ENCODE measurements at places on chromosomes 4 and X. TPM values are rescaled to one million over a fixed set of nuclear protein-coding genes. Genes with fewer than 3 reads are reported as not detected.
A peak's percentile ranks its signal among the peaks of the same experiment; 100 is the strongest.

GRCh38 chrX:57952320-57952678 lies 42.0 kb upstream of the ZXDA start:
- H3K27ac ChIP-seq = no peak overlapping the region
- no peak overlapping the region for H3K4me3 ChIP-seq
- H3K4me1 ChIP-seq = no peaks in the 10 kb centered on the region
- no peaks in the 10 kb centered on the region for H3K36me3 ChIP-seq
- no peaks in the 10 kb centered on the region for H3K27me3 ChIP-seq
- DNase-seq = no peak

GRCh38 chr4:15400981-15401671 lies 26.7 kb upstream of the C1QTNF7 start:
- H3K27ac ChIP-seq = no peak overlapping the region
- H3K4me1 ChIP-seq = peaks cover 14% of the 10 kb centered on the region
- DNase-seq = peak; percentile 57
- no peaks in the 10 kb centered on the region for H3K36me3 ChIP-seq
- no peaks in the 10 kb centered on the region for H3K27me3 ChIP-seq

DNA sequence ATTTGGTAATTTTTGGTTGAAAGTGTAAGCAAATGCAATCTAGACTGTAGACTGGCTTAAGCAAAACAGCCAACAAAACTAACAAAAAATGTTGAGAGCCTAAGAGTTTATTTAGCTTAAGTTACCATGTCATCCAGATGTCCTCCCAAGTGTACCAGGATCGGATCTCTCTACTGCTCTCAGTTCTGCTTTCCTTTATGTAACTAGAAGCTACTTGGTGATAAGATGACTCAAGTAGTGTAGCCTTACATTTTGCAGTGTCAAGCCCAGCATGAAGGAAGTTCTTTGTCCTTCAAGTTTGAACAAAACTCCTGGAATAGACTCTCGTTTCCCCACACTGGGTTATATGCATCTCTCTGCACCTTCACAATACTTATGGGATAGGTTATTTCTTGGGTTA lies 1500.0 kb downstream of the STIM2 start:
- no peak overlapping the region for H3K4me3 ChIP-seq
- no peaks in the 10 kb centered on the region for H3K36me3 ChIP-seq
- no peak for DNase-seq
- no peaks in the 10 kb centered on the region for H3K4me1 ChIP-seq

The CCDC160 gene
- 1.2 TPM for total RNA-seq

The AFM gene
- not detected for total RNA-seq

DNA sequence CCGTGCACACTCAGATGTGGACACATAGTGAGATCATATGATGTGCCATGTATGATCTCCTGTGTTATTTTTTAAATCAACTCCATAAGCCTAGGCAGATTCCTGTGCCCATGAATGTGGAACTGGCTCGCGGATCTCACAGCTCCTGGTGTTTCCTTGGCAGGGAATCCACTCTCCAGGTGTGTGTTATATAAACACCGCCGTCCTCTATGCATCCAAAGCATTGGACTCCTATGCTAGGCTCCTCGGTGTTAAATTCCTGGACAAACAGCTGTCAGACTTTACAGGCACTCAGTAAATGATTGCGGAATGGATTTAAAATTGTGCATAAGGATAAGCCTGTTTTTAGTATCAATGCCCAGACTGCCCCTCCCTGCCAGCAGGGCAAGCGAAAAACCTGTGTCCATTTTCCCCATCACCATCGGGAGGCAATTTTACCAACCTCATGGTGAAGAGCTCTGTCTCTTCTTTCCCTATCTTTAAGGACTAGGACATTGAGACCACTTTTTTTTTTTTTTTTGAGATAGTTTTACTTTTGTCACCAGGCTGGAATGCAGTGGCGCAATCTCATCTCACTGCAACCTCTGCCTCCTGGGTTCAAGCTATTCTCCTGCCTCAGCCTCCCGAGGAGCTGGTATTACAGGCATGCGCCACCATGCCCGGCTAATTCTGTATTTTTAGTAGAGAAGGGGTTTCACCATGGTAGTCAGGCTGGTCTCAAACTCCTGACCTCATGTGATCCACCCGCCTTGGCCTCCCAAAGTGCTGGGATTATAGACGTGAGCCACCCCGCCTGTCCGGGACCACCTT lies 23.6 kb upstream of the GPR78 start:
- H3K4me1 ChIP-seq = no peaks in the 10 kb centered on the region
- H3K27me3 ChIP-seq = no peaks in the 10 kb centered on the region
- no peaks in the 10 kb centered on the region for H3K36me3 ChIP-seq
- H3K4me3 ChIP-seq = no peak overlapping the region

The PABPC1L2B gene
- 0.13 TPM for total RNA-seq

DNA sequence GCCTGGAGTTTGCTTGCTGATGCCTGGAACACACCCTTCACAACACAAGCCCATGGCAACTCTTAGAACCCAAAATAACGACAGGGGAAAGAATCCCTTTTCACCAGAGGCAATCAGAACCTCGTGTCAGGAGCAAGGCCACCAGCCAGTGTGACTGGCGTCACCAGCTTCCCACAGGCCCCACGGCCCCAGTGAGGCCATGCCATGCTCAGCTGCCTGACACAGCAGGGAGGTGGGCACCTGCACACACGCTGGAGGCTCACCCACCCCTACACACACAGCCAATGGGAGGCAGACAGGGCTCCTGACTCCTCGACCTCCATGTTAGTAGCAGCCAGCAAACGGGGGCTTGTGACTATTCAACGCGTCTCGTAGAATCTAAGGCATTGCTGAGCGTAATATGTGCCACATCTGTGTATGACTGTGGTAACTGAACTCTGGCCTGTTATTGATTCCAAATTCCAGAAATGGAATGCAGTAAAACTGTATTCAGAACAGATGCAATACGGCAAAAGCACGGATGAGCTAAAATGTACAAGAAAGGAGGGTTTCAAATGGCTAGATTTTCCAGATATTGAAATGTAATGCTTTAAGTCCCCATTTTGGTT lies 28.5 kb downstream of the RNF212 start:
- no peaks in the 10 kb centered on the region for H3K27me3 ChIP-seq
- no peaks in the 10 kb centered on the region for H3K36me3 ChIP-seq
- no peak for DNase-seq
- H3K4me1 ChIP-seq = no peaks in the 10 kb centered on the region
- H3K4me3 ChIP-seq = no peak overlapping the region

- H3K27ac ChIP-seq = no peak overlapping the region
- DNase-seq = no peak
- no peaks in the 10 kb centered on the region for H3K4me1 ChIP-seq
Measured at GRCh38 chr4:146098978-146099377, 76.5 kb upstream of the LSM6 start.

GRCh38 chr4:138158746-138159297 lies 83.3 kb downstream of the SLC7A11 start:
- no peaks in the 10 kb centered on the region for H3K36me3 ChIP-seq
- H3K27me3 ChIP-seq = no peaks in the 10 kb centered on the region
- H3K4me1 ChIP-seq = no peaks in the 10 kb centered on the region
- no peak overlapping the region for H3K4me3 ChIP-seq
- H3K27ac ChIP-seq = no peak overlapping the region

The PRAF2 gene
- 14.4 TPM for total RNA-seq

The SLC4A4 gene
- 1.1 TPM for total RNA-seq

- no peaks in the 10 kb centered on the region for H3K4me1 ChIP-seq
- no peaks in the 10 kb centered on the region for H3K36me3 ChIP-seq
- no peak overlapping the region for H3K27ac ChIP-seq
- no peaks in the 10 kb centered on the region for H3K27me3 ChIP-seq
Measured at GRCh38 chr4:153816542-153816941, 27.7 kb upstream of the SFRP2 start.

- H3K4me1 ChIP-seq = no peaks in the 10 kb centered on the region
- no peak for DNase-seq
- H3K36me3 ChIP-seq = no peaks in the 10 kb centered on the region
- no peak overlapping the region for H3K27ac ChIP-seq
- H3K27me3 ChIP-seq = no peaks in the 10 kb centered on the region
Measured at GRCh38 chr4:112552668-112553067, 36.7 kb upstream of the NEUROG2 start.

DNA sequence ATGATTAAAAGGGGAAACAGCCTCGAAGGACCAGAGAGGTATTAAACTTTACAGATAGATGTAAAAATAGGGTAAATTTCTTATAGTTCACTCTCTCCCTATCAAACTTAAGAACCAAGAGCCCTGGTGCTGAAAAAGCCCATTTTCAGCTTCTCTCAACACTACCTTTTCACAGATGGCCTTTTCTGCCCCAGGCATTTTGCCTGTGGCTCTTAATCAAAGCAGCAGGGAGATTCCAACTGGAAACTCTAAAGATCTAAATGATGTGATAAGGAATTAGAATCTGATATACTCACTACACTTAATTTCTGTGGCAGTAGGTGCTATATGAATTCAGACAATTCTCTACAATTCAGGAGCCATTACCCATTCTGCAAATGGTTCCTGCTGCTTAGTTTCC lies 60.0 kb downstream of the AMMECR1 start:
- H3K27ac ChIP-seq = no peak overlapping the region
- H3K27me3 ChIP-seq = no peaks in the 10 kb centered on the region
- no peak overlapping the region for H3K4me3 ChIP-seq
- no peak for DNase-seq
- no peaks in the 10 kb centered on the region for H3K4me1 ChIP-seq

The CLDN34 gene
- total RNA-seq = not detected

DNA sequence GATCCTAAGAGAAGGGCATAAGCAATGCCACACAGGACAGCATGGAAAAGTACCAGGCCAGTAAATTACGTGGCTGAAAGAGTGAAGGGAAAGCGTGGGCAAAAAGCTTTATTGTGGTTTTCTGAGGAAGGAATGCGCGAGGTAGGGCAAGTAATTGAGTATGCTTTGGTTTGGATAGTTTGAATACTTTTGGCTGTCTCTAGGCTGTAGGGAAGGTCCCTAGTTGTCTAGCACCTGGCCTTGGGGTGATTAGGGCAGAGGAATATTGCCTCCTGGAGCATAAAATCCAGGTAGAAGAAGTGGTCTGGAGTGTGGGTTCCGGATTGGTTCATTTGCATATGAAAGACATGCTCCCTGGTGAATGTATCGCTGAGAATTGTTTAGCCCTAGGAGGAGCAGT lies 46.4 kb upstream of the NALF2 start:
- no peaks in the 10 kb centered on the region for H3K36me3 ChIP-seq
- H3K27me3 ChIP-seq = no peaks in the 10 kb centered on the region
- no peak overlapping the region for H3K27ac ChIP-seq

DNA sequence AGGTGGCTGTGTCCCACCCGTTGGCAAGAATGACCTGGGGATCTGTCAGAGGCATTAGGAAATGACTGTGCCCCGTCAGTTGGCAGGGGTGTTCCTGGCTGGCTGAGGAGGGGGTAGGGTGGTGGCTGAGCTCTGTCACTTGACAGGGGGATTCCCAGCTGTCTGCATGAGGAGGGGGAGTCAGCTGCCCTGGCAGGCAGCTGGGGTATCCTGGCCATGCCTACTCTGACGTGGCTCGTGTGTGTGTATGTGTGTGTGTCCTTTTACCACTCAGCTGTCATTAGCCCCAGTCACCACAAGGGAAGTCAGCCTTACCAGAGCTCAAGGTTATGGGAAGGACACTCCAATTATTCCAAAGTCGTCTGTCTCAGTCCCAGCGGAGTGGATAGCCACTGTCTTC lies 93.2 kb downstream of the EFNB1 start:
- no peaks in the 10 kb centered on the region for H3K27me3 ChIP-seq
- H3K36me3 ChIP-seq = no peaks in the 10 kb centered on the region
- DNase-seq = no peak
- no peak overlapping the region for H3K27ac ChIP-seq

DNA sequence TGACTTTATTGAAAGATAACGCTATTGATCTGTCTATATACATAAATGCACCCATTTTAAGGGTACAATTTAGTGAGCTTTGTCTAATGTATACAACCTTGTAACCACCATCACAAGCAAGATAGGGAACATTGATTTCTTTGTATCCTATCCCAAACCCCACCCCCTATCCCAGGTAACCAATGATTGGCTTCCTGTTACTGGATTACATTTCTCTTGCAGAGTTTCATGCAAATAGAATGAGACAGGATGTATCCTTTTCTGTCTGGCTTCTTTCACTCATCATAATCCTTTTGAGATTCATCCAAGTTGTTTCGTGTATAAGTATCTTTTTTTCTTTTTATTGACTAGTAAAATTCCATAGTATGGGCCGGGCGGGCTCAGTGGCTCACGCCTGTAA lies 1.6 kb upstream of the GRIPAP1 start:
- H3K36me3 ChIP-seq = no peaks in the 10 kb centered on the region
- H3K4me3 ChIP-seq = no peak overlapping the region
- H3K27me3 ChIP-seq = no peaks in the 10 kb centered on the region
- no peak for DNase-seq
- H3K27ac ChIP-seq = no peak overlapping the region

GRCh38 chr4:8307121-8307520 lies 37.6 kb downstream of the HTRA3 start:
- no peak overlapping the region for H3K27ac ChIP-seq
- H3K27me3 ChIP-seq = no peaks in the 10 kb centered on the region
- DNase-seq = peak; percentile 27
- no peaks in the 10 kb centered on the region for H3K36me3 ChIP-seq
- H3K4me1 ChIP-seq = peaks cover 34% of the 10 kb centered on the region

The KLHL13 gene
- 6.1 TPM for total RNA-seq

GRCh38 chrX:102966701-102967100 lies 29.6 kb downstream of the RAB40AL start:
- H3K4me3 ChIP-seq = no peak overlapping the region
- H3K4me1 ChIP-seq = no peaks in the 10 kb centered on the region
- no peak for DNase-seq

Measured in ovary (tissue), 10 donors.